Right renal cortex interstitium (tissue), 3 donors: ENCODE measurements at places on chromosomes 4 and X. TPM values are rescaled to one million over a fixed set of nuclear protein-coding genes. Genes with fewer than 3 reads are reported as not detected.

The CXCL6 gene
- 0.17 TPM for polyA plus RNA-seq

The EFHC2 gene
- 11.1 TPM for polyA plus RNA-seq

The DAPP1 gene
- 0.85 TPM for polyA plus RNA-seq

The ANAPC4 gene
- 36.0 TPM for polyA plus RNA-seq

The TNIP3 gene
- 1.9 TPM for polyA plus RNA-seq

DNA sequence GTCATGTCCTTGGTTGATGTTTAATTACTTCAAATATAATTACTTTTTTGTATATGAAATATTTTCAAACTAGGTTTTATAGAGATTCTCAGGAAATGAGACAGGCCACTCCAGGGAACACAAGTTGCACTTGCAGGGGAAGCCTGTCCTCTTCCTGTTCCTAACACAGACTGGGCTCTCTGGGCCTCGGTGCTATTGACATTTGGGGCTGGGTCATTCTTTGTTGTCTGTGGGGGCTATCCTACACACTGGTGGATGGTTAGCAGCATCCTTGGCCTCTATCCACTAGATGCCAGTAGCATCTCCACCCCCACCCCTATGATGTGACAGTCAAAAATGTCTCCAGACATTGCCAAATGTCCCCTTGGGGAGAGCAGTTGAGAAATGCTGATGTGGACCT, 49.3 kb upstream of the MAP3K15 start:
- no peak for DNase-seq

DNA sequence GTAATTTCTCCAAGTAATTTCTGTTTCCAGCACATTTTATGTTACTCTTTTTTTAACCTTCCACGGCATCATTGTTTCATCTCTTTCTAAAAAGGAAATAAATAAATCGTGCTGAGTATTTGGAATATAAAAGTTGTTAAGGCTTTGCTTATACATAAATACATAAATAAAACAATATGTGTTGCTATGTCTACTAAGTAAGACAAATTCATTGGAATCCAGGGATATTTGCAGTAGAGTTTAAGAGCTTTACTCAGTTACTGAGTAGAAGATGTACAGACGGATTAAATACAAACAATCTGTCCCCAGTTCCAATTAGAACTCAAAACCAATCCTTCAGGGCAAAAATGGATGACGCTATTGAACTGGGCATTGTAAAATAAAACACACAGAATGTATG, 1.4 kb downstream of the ARHGAP24 start:
- DNase-seq = no peak

- no peak for DNase-seq
Observed at GRCh38 chrX:10974920-10975319, 136.2 kb upstream of the HCCS start.

GRCh38 chrX:75390470-75390869, 116.6 kb downstream of the UPRT start:
- DNase-seq = no peak

- DNase-seq = no peak
Observed at GRCh38 chr4:78926826-78927225, 12.4 kb downstream of the PAQR3 start.

- DNase-seq = no peak
Observed at GRCh38 chr4:184420881-184421416, 53.4 kb downstream of the IRF2 start.

GRCh38 chr4:42015438-42015837, 25.1 kb downstream of the SLC30A9 start:
- no peak for DNase-seq

- no peak for DNase-seq
Observed at GRCh38 chr4:19748519-19749479, 502.9 kb upstream of the SLIT2 start.

GRCh38 chrX:703866-704265, 73.3 kb downstream of the SHOX start:
- DNase-seq = no peak

DNA sequence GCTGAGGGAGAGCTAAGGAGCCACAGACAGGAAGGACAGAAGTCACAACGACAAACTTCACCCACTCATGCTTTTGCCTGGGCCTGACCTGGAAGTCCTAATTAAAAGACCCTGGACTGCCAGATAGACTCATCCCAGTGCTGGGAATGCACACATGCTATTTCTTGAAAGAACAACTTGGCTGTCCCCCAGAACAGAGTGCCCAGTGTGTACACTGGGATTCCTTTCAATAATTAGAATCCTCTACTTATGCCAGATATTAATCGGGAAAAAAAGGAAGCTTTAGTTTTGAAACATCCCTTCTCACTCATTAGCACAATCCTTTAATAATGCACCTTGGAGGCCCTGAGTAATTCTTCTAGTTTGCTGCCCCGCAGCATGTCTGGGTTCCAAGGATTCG, 3.4 kb downstream of the HOPX start:
- no peak for DNase-seq

DNA sequence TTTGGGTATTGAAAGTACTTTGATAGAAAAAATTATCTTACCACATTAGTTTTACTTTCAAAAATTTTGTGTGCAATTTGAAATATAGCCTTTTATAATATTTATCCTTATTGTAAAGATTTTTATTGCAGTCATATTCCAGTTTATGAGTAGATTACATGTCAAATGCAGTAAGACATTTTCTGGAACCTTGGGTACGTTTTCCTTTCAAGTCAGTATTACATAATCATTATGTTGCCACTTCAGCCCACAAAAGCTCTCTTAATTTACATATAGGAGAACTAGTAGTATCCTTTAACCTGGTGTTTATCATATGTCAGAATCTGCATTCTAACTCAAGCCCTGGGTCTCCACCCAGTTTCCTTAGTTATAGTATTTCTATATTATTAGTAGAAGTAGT, 98.5 kb downstream of the CENPC start:
- DNase-seq = no peak

DNA sequence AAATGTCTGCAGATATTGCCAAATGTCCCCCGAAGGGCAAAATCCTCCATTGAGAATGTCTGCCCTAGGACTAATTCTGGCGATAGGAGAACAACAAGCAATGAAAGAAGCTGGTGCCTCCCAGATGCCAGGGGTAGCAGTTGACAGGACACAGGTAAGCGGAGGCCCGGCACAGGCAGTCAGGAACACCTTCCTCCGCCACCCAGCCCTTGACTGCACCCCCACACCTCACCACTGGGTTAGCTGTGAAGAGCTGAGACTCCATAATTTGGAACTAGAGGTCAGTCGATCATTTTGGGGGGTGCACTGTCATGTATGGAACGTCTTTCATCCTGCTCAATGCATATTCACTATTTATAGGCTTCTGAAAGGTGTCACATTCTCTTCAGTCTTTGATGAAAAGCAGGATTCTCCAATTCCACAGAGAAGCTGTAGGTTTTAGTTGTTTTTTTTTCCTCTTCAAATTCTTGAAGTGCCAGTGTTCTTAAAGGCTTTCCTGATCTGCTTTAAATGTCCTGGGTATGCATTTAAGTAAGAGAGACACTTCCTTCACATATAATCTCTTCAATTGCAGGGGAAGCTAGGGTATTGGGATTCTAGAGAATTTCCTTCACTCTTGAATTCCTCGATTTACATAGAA, 111.6 kb upstream of the ZFP42 start:
- DNase-seq = no peak

GRCh38 chr4:117831060-117831683, 203.1 kb upstream of the NDST3 start:
- no peak for DNase-seq

- DNase-seq = no peak
Observed at GRCh38 chrX:108271397-108271787, 166.8 kb downstream of the COL4A6 start.

GRCh38 chrX:115362334-115363095, 73.0 kb downstream of the LUZP4 start:
- DNase-seq = no peak
